ENCODE measurements at places on chromosomes 3 and 15.

- DNase-seq = no peak
Measured at GRCh38 chr15:98878172-98878571, 129.4 kb downstream of the PGPEP1L start.

GRCh38 chr3:179949412-179949811, 87.3 kb downstream of the PEX5L start:
- peak; percentile 42 for DNase-seq

DNA sequence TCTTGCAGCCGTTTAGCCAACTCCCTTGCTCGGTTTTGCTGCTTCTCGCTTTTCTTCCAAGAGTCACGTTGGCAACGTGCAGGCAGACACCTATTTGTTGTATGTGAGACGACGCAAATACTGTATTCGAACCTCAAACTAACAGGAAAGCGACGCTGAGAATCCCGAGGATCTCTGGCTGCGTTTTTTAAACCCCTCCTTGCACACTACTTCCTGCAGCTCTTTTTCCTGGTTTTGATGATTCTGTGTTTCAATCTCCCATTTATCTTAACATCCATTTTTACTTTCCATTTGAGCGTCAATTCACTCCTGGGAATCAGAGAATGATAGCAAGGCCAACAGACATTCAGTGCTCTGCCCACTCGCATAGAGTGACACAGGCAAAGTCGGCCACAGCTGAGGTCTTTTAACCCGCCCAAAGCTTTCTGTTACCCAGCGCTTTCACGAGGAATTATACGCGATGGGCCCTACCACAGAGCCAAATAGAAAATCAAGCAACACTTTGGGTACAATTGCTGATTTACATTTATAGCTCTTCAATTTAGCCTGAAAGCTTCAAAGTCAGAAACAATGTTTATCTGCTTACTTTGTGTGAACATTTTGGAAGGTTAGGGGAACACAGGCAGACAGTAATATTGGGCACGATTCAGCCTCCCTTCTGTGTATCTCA, 1.6 kb upstream of the ANXA2 start:
- DNase-seq = no peak

GRCh38 chr15:96327155-96327741, 3.3 kb upstream of the NR2F2 start:
- DNase-seq = peak; percentile 57

- DNase-seq = no peak
Measured at GRCh38 chr3:131142580-131142979, 115.9 kb downstream of the NEK11 start.
